ENCODE measurements at places on chromosomes 2 and 18. TPM values are rescaled to one million over a fixed set of nuclear protein-coding genes. Genes with fewer than 3 reads are reported as not detected.

The CCNYL1 gene
- total RNA-seq, result 5.9 TPM

The TP53I3 gene
- 3.6 TPM for total RNA-seq

The WDR43 gene
- 89.7 TPM for total RNA-seq

The MEIS1 gene
- not detected for total RNA-seq

The SCYGR4 gene
- not detected for total RNA-seq

The C1GALT1C1L gene
- not detected for total RNA-seq

The PRADC1 gene
- 13.7 TPM for total RNA-seq

The ACTR3 gene
- total RNA-seq, result 511 TPM

The NEB gene
- 0.12 TPM for total RNA-seq

The HPCAL1 gene
- 29.0 TPM for total RNA-seq

The DCDC2C gene
- total RNA-seq, result not detected

The MROH2A gene
- total RNA-seq, result not detected

The ACAA2 gene
- total RNA-seq, result 105 TPM

The RNU2-63P gene
- 48.9 TPM for total RNA-seq

The PLEKHH2 gene
- total RNA-seq, result 0.67 TPM

The CGREF1 gene
- total RNA-seq, result 1.1 TPM

The ICOS gene
- total RNA-seq, result 26.9 TPM

The PDCL3 gene
- 36.7 TPM for total RNA-seq

The BOLL gene
- not detected for total RNA-seq

The MAP4K4 gene
- total RNA-seq, result 42.8 TPM

The ANKRD30B gene
- total RNA-seq, result not detected

The TMEM247 gene
- total RNA-seq, result not detected

The PKDCC gene
- total RNA-seq, result not detected

The C18orf54 gene
- total RNA-seq, result 13.9 TPM

The RBM43 gene
- 5.1 TPM for total RNA-seq

The ZNF397 gene
- 10.8 TPM for total RNA-seq

The EEF1B2 gene
- 417 TPM for total RNA-seq

The TIGD1 gene
- 9.6 TPM for total RNA-seq

The MSH6 gene
- total RNA-seq, result 93.8 TPM

The GDF7 gene
- total RNA-seq, result not detected

The CCL20 gene
- 0.82 TPM for total RNA-seq

The MPP4 gene
- total RNA-seq, result not detected

The POTEC gene
- not detected for total RNA-seq

The UPP2 gene
- total RNA-seq, result not detected

The MC2R gene
- total RNA-seq, result not detected

The CHRNG gene
- total RNA-seq, result not detected

The SRD5A2 gene
- not detected for total RNA-seq

The ANKRD53 gene
- not detected for total RNA-seq

Data from activated CD8-positive, alpha-beta memory T cell treated with anti-CD3 and anti-CD28 coated beads, Interleukin-2, amount 10 ng/mL, durations not matched to agents 7 days and 5 days (primary cell).